ENCODE measurements at places on chromosomes 2 and 18.

DNA sequence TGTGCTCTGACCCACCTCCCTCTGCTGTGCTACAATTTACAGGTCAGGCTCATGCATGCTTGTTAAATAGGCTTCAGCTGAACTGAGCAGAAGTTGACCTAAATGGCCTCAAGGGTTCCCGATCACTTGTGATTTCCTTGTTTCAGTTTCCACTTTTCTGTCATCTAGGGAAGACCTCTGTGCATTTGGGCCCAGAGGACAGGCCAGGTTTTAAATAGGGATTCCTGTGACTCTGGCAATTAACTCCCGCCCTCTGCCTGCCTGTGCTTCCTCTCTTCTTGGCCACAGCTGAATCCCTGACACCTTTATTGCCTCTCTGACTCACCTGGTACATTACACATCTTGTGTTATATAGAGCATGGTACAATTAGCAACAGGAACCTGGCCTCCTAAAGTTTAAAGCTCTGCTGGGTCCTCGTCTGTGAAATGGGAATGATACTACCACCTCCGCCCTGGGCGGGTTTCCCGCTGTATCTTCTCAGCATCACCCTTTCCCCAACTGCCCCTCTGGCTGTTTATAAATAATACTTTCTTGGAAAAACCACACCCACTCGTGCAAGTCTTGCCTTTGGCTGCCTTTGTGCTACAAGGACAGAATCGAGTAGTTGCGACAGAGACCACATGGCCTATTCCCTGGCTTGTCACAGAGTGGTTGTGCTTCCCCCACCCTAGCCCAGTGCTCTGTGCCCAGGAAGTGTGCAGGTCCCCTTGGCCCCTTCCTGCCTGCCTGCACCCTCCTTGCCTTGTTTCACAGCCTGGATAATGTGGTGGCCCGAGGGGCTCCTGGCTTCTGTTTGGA lies 7.9 kb downstream of the CABLES1 start:
- peak; percentile 19 for DNase-seq

GRCh38 chr18:59059140-59059539 lies 80.5 kb upstream of the SEC11C start:
- no peak for DNase-seq

DNA sequence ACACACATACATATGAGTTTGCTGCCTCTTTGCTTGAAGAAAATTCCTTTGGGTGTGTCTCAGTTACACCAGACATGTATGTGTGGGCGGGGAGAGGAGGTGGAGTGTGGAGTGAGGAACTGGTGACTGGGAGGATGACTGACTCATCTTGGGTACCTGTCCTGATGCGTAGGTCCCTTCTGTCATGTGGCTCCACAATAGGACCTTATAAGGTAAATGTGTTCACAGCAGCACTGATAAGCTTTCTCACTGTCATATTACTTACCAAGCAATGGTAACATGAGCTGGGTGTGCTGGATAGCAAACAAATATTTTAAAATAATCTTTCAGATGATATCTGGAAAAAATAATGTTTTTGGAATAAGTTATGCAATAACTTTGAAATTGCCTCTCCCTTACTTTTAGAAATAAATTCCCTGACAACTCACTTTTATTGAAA lies 45.1 kb downstream of the SLC9A2 start:
- no peak for DNase-seq

- no peak for DNase-seq
These were observed 72.1 kb upstream of the CCBE1 start for GRCh38 chr18:59769129-59769865.

DNA sequence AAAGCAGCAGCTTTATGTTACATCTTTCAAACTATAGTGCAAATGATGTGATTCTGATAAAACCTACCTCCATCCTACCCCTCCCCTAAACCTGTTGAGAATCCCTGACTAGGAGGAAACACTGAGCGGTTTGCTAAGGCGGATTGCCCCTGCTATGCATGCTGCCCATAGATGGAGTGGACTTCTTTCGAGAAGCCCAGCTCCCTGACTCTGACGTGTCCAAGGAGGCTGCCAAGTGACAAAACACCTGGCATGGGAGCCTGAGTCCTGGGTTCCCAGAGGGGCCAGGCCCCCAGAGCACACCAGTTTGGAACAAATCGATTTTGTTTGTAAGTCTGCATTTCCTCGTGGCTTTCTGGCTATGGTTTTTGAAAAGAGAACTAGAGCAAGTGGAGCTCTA lies 1.4 kb upstream of the UXS1 start:
- no peak for DNase-seq

- DNase-seq: no peak
These were observed 28.0 kb downstream of the RFX8 start for GRCh38 chr2:101446869-101447268.

Data from DMS79 treated with DMSO at 0.1 percent for 48 hours (cell line).